ENCODE measurements at places on chromosomes 3 and 15.

DNA sequence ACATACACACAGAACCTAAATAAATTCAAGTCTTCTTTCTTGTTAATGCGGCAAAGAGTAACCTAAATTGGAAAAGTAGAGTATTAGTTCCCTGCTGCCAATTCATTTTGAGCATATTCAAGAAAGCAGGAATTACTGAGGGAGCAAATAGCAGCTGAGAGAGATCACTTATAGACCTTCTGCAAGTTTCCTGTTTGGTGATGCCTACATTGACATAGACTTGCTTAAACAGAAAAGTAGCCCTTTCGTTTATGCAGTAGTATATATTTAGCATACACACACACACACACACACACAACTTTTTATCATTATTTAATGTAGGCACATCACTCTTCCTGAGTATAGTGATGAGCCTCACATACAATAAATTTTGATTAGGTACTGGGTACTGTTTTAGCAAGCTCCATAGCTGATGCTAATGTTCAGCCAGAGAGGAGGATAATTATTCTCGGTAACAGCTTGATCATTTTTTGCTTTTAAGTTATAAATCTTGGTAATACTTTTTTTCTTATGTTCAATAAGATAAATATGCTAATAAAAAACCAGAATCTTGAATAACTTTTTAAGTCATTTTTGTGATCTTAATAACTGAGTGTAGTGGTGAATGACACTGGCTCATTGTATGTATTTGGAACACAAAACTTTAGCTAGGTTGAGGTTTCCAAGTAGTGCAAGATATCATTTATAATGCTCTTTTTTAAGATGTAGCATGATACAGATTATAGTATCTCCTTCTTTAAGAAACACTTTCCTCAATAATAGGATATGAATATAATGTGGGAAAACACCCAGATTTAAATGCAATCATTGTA, 174.7 kb downstream of the MBNL1 start:
- DNase-seq = no peak

DNA sequence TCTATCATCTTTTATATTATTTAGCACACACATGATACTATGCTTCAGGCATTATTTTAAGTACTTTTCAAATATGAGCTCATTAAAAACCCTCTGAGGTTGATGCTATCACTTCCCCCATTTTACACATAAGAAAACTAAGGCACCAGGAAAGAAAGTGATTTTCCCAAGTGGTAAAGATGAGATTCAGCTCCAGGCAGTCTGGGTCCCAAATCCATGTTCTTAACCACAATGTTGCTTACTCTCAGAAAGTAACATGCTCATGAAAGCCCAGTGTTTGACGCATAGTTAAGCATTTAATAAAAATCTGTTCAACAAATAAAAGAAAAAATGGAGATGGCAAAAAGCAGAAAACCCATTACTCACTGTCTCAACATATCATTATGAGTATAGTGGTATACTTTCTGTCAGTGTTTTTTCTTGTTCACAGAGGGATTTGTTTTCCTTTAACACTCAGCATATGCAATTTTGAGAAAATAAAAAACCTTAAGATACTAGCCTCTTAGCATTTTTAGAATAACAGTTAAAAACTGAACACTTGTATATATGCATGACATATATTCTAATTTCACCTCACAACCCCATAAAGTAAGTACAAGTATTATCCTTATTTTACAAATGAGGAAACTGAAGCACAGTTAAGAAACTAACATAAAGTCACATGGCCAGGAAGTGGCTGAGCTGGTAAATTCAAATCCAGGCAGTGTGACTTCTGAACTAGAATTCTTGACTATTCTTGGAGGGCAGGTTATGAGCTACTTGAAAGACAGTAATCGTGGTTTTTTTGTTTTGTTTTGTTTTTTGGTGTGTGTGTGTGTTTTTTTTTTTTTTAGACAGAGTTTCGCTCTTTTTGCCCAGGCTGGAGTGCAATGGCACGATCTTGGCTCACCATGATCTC, 10.4 kb downstream of the PEAK1 start:
- no peak for DNase-seq

- peak; percentile 67 for DNase-seq
Observed at GRCh38 chr15:93028632-93029213, 60.3 kb downstream of the RGMA start.

DNA sequence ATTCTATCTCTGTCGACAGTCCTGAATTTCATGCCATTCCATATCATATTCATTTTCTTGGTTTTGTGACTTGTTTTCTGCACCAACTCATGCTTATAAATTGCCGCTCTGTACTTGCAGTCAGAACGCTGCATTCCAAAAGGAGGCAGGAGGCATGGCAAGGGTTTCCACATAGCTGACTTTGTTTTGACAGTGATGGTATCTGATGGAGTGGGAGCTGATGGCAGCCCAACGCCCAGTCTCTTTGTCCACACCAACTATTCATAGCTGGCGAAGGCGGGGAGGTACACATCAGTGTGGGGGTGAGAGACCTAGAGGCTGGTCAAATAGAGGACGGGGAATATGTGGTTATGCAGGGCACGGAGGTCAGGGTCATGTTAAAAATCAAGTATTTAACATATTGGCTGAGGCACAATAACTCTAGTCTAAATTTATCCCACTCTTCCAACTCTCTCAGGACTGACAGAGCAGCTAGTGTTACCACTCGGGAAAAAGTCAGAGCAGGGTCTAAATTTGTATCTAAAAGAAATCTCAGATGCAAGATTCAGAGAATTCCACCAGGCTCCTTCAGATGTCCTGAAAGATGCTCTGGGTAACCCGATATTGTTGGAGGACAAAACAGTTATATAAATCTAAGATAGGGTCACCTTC, 67.8 kb upstream of the ATP13A3 start:
- no peak for DNase-seq

DNA sequence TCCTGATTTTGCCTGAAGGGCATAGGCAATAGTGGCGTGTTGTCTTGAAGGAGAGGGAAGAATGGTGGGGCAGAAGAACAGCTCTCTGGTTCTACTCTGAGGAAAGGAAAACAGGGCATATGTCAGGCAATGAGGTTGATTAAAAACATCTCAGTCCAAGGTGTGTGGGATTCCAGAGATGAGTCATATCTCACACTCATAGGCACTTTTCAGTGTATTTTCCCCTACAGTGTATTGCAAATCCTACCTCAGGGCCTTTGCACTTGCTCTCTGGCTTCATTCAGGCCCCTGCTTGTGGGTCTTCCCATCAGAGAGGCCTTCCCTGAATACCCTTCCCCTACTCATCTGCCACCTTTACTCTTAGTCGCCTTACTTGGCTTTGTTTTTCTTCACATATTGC, 107.8 kb downstream of the SLCO3A1 start:
- DNase-seq = no peak

- no peak for DNase-seq
Observed at GRCh38 chr3:151197981-151198767, 4.8 kb downstream of the GPR171 start.

DNA sequence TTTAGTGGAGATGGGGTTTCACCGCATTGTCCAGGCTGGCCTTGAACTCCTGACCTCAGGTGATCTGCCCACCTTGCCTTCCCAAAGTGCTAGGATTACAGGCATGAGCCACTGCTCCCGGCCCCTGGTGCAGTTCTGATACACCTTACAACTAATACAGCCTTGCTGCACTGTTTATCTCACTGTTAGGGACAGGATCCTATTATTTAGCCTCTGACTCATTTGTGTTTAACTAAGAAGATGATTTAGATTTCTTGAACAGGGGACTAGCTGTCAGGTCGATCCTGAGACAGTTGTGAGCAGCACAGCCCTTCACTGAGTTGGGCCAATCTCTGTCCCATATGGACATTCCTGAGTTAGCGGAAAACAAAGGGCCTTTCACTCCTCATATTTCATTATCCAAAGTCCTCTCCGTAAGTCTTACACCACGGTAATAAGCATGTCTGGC, 19.2 kb downstream of the GYG1 start:
- no peak for DNase-seq

- no peak for DNase-seq
Observed at GRCh38 chr3:50320853-50321335, 1.7 kb downstream of the HYAL2 start.

DNA sequence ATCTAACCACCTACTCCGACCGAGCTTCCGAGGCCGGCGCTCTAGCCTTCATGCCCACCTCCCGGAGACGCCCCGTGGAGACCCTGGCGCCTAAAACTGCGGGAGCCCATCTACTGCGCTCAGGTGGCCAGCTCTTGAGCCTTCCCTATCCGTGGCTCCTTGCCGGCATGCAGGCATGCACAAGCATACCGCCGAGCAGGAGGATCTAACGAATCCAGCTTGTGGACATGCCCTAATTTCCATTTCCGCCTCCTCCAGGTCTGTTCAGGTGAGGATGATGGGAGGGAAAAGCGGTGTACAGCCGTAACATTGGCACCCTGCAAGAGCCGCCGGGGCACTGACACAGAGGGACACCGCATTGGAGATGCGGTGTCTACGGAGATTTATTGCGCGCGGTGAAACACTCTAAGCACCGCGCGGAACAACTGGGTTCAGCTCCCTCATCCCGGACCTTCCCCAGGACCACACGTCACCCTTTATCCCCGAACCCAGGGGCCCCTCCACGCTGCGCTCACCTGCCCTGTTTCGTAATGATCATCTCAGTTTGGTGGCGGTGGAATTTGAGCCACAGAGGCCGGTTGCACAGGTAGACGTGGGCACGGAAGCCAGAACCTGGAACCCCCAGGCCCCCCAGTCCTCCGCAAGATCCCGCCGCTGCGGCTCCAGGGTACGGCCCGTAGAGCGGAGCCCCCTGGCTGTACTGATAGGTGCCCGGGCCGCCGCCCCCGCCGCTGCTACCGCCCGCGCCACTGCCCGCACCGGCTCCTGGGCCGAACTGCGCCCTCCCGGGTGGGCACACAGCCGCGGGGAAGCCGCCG, 1.0 kb downstream of the EOMES start:
- no peak for DNase-seq

DNA sequence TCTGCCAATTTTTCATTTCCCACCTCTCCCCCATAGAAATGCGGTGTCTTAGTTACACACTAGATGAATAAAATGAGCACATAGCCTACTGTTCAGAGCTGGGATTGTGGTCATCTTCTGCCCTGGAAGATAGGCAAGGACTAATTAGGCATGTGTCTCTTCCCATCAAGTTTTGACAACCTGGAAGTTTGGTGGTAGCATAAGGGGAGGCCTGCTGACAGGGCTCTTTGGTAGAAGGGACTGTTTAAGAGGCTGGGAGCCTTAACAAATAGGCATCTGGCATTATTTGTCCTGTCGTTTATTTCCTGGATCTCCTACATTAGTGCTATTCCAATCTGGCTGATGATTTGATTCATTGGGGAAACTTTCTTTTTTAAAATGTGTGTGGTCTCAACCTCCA, 512.3 kb downstream of the ZNF385D start:
- DNase-seq = peak; percentile 26

- no peak for DNase-seq
Observed at GRCh38 chr15:57582090-57582489, 9.6 kb upstream of the MYZAP start.

DNA sequence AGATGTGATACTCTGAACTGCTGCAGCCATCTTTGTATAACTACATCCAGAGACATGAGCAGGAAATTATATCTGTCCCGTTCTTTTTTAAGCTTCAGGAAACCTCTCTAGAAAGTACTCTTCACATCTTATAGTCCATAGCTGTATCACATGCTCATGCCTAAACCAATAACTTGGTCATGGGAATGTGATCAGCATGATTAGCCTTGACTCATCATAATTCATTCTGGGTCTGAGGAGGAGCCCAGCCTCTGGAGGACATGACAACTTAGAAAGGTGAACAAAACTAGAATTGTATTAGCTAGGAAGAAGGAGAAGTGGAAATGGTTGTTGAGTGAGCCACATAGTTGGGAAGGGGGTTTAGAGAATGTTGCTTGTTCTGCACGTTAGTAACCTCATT, 12.9 kb downstream of the PPM1L start:
- no peak for DNase-seq

GRCh38 chr3:72088486-72089025, 303.6 kb upstream of the PROK2 start:
- DNase-seq = no peak

GRCh38 chr15:76501726-76502125, 165.2 kb downstream of the ISL2 start:
- no peak for DNase-seq

- no peak for DNase-seq
Observed at GRCh38 chr3:58285334-58285733, 20.7 kb upstream of the RPP14 start.

- DNase-seq = no peak
Observed at GRCh38 chr15:43939070-43939469, 112.3 kb downstream of the WDR76 start.

- no peak for DNase-seq
Observed at GRCh38 chr3:11720917-11721411, 77.2 kb upstream of the VGLL4 start.

- no peak for DNase-seq
Observed at GRCh38 chr15:87528873-87529272, 727.7 kb downstream of the NTRK3 start.

GRCh38 chr3:59994732-59995304, 945.0 kb upstream of the CFAP20DC start:
- no peak for DNase-seq

DNA sequence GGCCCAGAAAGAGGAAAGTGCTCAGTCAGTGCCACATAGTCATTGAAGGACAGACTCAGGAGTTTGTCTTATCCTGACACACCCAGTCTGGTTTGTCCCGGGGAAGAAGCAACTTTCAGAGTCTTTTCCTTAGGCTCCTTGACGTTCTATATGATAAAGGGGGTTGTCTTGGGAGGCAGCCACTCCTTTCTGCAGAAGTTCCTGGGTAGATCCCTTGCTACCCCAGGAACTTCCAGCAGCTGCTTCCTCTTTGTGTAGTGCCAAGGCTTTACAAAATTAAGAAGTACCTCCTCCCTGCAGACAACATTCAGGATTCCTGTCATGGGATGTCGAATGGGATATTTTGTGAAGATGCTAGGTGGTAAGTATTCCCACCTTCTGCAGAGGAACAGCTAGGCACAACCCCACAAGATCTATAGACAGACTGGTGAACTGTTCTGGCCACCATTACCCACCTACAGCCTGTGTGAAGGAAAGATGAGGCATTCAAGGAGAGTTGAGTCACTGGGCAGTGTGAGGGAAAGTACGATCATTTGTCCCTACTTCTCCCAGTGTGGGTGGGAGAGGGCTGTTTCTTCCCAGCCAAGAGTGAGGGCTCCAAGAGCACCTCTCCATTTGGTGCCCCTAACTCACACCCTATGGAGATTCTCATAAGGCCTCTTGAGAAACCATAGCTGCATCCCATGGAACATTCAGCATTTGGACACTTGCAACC, 11.3 kb downstream of the TMEM266 start:
- no peak for DNase-seq

- no peak for DNase-seq
Observed at GRCh38 chr3:120450600-120451271, at the start of gene FSTL1. TSS of gene FSTL1 (minus strand) at chr3:120450992. CDS start at chr3:120450746, 246 bp downstream.

All from astrocyte of the cerebellum (primary cell).